ENCODE measurements at places on chromosomes 7 and 10.

- no peak for DNase-seq
Measured at GRCh38 chr7:7577888-7578287, 11.2 kb downstream of the MIOS start.

GRCh38 chr10:62817121-62817765, 1.1 kb upstream of the EGR2 start:
- DNase-seq: no peak

DNA sequence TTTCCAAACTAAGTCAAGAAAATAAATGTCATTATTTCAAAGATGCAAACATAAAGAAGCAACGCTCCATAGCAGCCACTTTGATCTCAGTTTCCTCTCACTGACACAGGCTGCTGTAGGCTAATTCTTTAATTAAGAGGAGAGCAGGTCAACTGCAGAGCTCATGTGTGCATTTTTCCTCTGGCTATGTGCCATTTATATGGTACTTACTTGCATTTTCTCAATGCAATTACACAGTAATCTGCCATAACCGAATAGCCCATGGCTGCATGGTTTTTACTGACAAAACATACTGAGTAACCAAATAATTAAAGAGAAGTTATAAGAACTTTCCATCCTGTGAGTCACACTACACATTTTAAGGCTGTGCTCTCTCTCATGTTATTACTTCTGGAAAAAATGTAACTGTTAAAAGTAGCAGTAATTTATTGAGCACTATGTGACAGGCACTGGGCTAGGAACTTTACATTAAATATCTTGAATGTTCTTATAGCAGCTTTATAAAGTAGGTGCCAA, 122.0 kb downstream of the ELAPOR2 start:
- no peak for DNase-seq

GRCh38 chr10:62048919-62049623, 147.6 kb downstream of the ARID5B start:
- DNase-seq: no peak
